AG09309 (cell line): ENCODE measurements at places on chromosomes 3 and 15.

DNA sequence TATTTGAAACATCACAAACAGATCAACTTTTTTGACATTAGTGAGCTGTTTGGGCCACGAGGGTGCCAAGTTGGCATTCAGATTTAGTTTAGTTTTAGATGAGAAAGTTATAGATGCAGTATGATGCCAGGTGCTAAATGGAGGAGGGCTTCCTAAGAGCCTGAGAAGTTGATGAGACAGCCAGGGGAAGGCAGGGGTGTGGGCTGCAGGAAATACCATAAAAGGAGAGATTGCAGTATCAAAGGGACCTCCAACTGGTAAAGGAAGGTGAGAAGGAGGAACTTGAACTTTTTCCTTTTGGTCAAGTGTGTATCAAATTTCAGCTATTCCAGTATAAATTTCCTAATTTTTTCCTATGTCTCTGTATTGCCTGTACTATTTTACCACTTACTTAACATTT lies 2.0 kb upstream of the TNIK start:
- DNase-seq: no peak

DNA sequence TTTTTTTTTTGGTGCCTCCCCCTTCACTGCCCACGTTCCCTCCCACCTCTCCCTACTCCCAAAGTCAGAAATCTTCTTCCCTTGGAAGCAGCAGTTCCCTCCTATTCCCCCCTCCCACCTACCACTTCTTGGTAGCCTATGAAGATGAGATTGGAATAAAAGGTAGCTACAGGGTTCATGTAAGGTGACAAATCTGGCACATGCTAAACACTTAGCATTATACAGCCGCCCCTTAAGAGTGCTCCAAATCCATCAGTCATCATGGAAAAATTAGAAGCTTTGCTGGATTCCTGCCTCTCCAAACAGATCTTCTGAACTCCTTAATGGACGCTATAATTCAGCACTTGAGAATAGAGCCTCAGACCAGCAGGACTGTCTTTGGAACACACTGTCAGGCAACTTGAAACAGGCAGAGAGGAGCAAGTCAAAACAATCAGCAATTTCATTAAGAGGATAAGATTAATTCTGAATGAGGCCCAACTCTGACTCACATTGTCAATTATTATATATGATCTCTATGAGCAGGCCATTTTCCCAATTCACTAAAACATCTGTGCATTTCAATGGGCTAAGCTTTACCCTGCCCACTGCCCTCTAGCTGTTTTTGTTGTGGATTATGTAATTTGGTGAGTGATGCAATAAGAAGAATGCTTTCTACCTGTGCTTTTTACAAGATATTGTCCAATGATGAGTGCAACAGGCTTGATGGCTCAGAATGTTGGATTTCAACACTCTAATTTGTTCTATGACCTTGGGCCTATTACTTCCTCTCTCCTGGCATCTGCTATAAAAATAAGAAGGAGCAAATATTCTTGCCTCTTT lies 34.6 kb upstream of the SPRED1 start:
- DNase-seq: no peak

DNA sequence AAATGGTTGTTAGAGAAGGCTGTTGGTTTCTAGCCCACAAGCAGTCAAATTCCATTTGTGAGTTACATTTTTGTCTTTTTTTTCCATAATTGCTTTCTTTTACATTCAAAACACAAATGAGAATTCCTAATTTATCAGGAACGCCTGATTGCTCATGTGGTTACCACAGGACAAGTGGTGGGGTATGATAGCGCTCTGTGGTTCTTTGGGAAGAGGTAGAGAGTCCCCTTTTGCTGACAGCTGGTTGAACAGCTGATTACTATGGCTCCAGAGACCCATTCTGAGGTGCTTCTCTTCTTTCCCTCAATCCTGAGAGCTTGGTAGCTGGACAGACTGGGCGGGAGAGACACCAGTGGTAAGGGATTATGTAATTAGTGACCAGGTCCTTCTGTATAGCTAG lies 24.4 kb downstream of the CNOT10 start:
- DNase-seq: no peak

DNA sequence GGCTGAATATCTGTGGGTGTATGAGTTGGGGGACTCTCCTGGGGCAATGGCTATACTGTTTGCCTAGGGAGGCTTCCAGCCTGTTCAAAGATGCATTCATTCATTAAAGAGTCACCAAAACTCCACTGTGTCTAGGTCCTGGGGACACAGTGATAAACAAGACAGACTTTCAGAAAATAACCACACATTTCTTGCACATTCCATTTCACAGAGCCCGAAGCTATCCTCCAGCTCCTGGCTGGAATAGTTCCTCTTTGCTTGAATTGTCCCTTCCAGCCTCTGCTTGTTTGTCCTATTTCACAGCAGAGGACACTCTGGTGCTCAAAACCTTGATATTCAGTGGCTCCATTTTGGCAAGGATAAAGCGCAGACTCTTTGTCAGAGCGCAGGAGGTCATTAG lies 61.7 kb upstream of the ITGA11 start:
- no peak for DNase-seq

DNA sequence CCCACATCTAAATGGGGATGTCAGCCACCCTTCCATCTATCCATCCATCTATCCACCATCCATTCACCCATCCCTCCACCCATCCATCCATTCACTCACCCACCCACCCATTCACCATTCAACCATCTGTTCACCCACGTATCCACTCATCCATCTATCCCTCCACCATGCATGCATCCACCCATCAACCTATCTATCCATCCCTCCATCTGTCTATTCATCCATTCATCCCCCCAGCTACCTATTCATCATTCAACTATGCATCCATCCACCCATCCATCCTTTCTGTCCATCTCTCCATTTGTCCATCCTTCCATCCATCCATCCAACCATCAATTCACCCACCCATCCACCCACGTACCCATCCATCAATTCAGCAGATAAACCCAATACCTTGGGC lies 14.6 kb downstream of the ITIH3 start:
- DNase-seq: no peak

DNA sequence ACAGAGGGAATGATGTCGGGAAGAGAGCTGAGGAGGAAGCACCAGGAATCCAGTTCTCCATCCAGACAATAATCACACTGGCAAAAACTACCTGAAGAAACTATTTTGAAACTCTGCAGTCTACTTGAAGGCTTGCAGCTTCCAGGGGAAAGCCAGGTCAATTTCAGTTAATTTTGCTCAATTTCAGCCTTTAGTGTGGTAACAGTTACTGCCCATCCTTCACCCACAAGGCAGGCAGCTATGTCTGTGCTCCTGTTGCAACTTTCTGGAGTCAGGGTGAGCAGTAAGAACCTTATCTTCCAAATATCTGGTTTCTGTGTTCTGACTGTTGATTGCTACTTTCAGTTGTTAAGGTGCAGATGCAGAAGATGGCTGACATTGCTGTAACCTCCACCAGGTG lies 221.7 kb downstream of the ADAMTS17 start:
- no peak for DNase-seq

DNA sequence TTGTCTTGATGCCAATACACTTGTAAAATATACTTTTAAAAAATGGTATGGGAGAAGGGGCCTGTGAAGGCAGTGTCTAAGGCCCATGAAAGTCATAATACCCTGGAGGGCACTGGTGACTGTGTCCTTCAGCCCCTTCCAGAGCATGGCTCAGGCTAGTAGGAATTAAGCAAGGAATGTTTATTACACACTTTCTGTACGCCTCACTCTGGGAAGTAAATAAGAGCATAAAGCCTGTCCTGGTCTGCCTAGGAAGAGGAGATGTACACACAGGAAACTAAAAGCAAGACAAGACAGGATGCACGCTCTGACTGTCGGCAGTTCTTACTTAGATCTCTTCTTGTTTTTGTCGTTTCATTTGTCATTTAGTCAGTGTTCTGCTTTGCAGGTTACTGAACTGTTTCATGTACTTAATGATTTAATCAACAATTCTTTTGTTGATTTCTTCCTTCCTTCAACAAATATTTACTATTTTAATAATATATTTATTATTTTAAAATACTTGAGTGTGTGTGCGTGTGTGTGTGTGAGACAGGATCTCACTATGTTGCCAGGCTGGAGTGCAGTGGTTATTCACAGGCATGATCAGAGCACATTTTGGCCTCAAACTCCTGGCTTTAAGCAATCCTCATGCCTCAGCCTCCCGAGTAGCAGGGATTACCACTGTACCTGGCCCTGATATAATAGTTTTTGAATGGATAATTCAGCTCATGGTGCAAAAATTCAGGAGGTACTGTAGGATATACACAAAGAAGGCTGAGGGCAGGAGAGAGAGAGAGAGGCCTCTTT lies 9.0 kb upstream of the SMAD6 start:
- no peak for DNase-seq

GRCh38 chr3:69490971-69491370 lies 105.1 kb upstream of the FRMD4B start:
- no peak for DNase-seq

- DNase-seq: no peak
Measured at GRCh38 chr15:57890351-57890750, 175.2 kb downstream of the ALDH1A2 start.

DNA sequence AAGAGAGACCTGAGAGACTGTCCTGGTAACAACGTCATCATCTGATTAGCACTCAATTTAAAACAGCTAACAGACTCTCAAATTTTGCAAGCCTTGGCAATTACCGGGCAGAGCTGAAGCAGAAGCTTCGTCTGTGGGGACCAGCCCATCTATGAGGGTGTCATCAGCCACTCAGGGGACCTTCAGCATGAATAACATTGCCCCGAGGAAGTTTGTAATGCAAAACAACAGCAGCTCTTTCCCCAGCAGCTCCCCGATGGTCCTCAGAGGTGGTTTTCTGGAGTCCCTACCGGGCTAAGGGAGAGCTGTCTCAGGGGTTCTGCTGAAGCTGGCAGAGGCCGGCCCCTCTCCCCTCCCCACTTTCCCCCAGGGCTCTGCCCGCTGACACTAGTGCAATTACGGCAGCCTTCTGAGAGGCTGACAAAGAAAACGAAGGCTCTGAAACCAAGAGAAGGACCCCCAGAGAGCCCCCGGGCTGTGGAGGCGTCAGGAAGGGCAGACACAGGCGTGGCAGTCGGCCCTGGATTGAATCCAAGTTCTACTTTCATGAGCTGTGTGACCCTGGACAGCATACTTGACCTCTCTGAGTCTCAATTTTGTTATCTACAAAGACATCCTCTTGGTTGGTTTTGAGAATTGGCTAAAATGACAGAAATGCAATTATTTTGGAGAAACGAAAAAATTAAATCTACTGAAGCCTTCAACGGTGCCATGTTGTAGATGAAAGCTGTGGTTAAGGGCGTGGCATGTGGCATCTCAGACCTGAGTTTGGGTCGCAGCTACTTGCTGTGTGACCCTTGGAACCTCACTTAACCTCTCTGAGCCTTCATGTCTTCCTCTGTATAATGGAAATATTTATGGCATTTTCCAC lies 102.1 kb upstream of the TLE3 start:
- no peak for DNase-seq

DNA sequence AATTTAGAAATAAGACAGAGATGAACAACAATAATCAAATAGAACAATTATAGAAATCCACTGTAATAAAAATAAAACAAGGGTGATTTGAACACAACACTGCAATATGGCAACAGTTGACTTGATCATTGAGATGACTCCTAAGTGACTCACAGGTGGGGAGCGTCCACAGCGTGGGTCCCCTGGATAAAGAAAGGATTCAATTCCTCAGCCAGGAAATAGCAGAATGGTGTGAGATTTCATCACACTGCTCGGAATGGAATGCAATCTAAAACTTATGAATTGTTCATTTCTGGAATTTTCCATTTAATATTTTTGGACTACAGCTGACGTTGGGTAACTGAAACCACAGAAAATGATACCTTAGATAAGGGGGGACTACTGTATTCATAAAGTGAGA lies 82.0 kb downstream of the CNTN3 start:
- peak; percentile 79 for DNase-seq

DNA sequence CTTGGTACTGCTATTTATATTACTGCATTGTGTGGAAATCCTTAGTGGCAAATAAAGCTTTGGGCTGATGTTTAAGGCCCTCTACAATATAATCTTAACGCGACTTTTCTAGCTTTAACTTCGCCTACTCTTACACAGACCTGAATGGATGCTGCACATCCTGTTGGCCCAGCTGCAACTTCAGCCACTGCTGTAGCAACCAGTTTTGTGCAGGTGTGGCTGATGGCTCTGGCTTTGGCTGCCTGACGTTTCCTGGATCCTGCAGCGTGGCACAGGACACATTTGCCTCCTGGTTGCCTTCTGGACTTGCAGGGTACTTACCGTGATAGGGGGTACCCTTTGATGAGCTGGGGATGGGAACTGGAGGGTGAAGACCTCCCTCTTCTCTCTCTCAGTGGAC lies 20.2 kb upstream of the ERICH6 start:
- no peak for DNase-seq

- DNase-seq: no peak
Measured at GRCh38 chr15:67033012-67033411, 32.4 kb upstream of the SMAD3 start.

GRCh38 chr3:42019953-42020260 lies 58.0 kb upstream of the ULK4 start:
- DNase-seq: no peak

GRCh38 chr15:100764778-100765466 lies 114.7 kb upstream of the ALDH1A3 start:
- DNase-seq: peak; percentile 84

DNA sequence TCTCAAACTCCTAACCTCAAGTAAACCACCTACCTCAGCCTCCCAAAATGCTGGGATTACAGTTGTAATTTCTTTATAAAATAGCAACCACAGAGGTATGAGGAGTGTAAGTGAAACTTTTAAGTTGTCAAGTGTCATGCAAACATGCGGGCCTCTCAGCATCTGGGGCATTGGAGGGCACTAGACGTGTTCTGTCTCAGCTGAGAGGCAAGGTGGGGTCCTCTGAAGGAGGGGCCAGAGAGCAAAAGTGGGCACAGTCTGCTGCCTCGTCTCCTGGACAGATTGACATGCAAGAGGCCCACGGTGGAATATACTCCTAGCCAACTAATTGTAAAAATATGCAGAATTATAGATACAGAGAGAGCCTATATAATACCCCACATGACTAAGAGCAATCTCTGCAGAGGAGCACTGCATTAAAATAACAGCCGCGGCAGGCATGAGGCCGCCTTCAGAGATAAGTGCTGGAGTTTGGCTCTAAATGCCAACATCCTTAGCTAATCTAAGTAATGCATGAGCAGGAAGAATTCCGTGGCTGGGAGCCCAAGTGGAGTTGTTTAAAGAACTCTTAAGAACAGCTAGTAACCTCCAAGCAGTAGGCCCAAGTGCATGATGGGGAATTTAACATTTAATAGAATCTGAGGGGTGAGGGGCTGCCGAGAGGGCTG lies 87.8 kb upstream of the RNU6-1 start:
- DNase-seq: peak; percentile 50

- DNase-seq: no peak
Measured at GRCh38 chr3:48427630-48427962, 2.3 kb downstream of the PLXNB1 start.

- DNase-seq: no peak
Measured at GRCh38 chr15:33968224-33968623, at the start of gene CHRM5. TSS of gene CHRM5 (plus strand) at chr15:33968497. CDS start at chr15:34062718, 94,221 bp downstream.

- no peak for DNase-seq
Measured at GRCh38 chr3:67876261-67876660, 221.8 kb upstream of the SUCLG2 start.

- DNase-seq: no peak
Measured at GRCh38 chr3:80734920-80735319, 967.1 kb upstream of the ROBO1 start.

GRCh38 chr3:107264888-107265287 lies 112.4 kb upstream of the CCDC54 start:
- DNase-seq: no peak

GRCh38 chr3:139940622-139941021 lies 5.6 kb downstream of the CLSTN2 start:
- no peak for DNase-seq
